Activated CD8-positive, alpha-beta memory T cell treated with anti-CD3 and anti-CD28 coated beads for 1 hour (primary cell): ENCODE measurements at places on chromosomes 1 and 21.

DNA sequence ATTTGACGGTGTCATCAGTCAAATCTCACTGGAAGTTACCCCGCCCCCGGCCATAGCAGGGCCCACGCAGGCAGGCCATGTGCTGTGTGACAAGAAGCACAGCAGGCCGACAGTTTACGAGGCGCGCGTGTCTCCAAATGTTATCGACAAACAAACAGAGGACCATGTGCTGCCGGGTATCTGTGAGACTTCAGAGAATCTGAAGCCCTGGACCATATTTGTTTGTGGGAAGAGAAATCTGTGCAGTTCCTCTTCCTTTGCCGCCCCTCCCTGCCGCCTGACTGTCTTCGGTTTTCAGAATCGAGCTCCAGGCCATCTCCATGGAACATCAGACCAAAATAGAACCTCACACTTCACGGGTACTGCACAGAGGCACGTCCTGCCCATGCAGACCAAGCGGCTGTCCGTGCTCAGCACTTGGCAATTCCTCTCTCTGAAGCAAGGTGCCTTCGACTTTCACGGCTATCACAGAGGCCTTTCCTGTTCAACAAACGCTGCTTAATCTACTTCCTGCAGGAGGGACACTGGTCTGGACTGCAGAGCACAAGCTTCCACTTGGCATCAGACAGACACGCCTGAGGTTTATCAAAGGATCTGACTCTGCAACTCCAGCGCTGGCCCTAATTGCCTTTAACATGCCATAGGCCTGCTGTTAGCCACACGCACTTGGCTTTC, 135.7 kb upstream of the KRTAP19-8 start:
- no peak for DNase-seq

- DNase-seq, result no peak
Observed at GRCh38 chr1:89605692-89606091, 27.2 kb upstream of the LRRC8C start.

GRCh38 chr1:86429835-86430234, 5.9 kb downstream of the CLCA2 start:
- DNase-seq, result no peak

DNA sequence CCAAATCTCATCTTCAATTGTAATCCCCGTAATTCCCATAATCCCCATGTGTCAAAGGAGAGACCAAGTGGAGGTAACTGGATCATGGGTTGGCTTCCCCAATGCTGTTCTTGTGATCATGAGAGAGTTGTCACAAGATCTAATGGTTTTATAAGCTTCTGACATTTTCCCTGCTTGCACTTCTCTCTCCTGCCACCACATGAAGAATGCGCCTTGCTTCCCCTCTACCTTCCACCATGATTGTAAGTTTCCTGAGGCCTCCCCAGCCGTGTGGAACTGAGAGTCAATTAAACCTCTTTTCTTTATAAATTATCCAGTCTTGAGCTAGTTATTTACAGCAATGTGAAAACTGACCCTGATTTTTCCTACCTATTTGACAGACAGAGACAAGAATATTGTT, 162.5 kb upstream of the SYT6 start:
- DNase-seq, result no peak

GRCh38 chr1:35883635-35884101, 659 bp downstream of the AGO1 start:
- no peak for DNase-seq

GRCh38 chr1:54970901-54971300, 9.5 kb upstream of the TMEM61 start:
- DNase-seq, result no peak

DNA sequence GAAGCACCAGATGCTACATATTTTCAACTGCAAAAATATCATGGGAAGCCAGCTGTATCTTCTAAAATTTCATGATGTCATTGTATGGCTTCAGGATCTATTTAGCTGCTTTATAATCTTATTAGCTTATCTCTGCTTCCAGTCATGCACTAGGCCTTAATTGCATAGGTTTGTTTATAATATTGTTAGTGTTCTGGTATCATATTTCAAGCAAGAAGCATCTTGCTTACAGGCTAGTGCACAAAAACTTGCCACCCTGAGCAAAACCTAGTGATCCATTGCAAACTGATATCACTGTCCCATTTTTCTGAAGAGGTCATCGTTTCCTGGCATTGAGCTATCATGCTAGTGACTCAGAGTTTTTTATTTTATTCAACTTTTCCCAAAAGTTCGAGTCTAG, 15.7 kb upstream of the NRIP1 start:
- no peak for DNase-seq

- no peak for DNase-seq
Observed at GRCh38 chr1:229410692-229411433, 23.0 kb downstream of the ACTA1 start.

GRCh38 chr1:118223426-118223825, 38.4 kb upstream of the SPAG17 start:
- DNase-seq, result no peak

GRCh38 chr1:225440380-225441221, 12.8 kb upstream of the LBR start:
- no peak for DNase-seq

GRCh38 chr1:200166411-200166810, 138.9 kb downstream of the NR5A2 start:
- DNase-seq, result no peak

DNA sequence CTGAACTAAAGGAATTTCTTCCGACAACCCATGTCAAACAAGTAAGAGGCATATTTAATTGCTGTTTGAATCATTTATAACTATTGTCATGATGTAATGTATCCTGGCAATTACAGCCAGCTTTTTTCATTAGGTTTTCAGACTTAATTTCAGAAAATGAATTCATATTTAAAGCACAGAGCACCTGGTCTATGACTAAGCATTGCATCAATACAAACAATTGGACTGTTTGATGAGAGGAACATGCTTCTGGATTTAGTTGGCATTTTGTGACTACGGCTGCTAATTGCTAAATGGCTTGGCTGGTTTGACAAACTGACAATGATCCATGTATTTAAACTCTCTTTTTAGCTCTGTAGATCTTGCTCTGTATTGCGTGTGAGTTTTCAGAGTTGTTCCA, 853.4 kb downstream of the NCAM2 start:
- DNase-seq, result no peak

DNA sequence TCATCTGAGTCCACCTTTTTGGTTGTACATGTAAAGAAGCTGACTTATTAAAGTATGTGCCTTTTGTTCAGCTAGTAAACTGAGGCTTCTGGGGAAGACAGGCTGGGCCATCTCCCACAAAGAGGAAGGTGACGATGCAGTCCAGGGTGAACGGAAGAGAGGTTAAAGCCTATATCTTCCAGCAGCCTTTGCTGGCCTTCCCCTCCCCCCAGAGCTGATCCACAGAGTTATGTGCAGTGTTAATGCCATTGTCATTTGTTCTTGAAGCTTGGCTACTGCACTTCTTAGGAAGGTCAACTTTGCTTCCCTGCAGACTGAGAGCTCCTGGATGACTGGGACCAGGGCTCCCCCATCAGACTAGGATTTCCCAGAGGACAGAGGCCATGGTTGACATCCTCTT, 2.2 kb downstream of the SLC30A2 start:
- no peak for DNase-seq

- DNase-seq, result no peak
Observed at GRCh38 chr1:53544728-53545515, 85.7 kb downstream of the DMRTB1 start.

GRCh38 chr1:163824490-163824889, 502.7 kb downstream of the NUF2 start:
- no peak for DNase-seq

GRCh38 chr1:19311503-19311930, 427 bp downstream of the AKR7A2 start:
- no peak for DNase-seq

GRCh38 chr1:67685558-67686266, 711 bp downstream of the GADD45A start:
- no peak for DNase-seq

GRCh38 chr1:23997812-23998211, 17.7 kb upstream of the SRSF10 start:
- DNase-seq, result no peak

GRCh38 chr21:35882791-35883240, 177.5 kb downstream of the SETD4 start:
- no peak for DNase-seq

- DNase-seq, result no peak
Observed at GRCh38 chr1:44036409-44037139, 5.3 kb upstream of the SLC6A9 start.

DNA sequence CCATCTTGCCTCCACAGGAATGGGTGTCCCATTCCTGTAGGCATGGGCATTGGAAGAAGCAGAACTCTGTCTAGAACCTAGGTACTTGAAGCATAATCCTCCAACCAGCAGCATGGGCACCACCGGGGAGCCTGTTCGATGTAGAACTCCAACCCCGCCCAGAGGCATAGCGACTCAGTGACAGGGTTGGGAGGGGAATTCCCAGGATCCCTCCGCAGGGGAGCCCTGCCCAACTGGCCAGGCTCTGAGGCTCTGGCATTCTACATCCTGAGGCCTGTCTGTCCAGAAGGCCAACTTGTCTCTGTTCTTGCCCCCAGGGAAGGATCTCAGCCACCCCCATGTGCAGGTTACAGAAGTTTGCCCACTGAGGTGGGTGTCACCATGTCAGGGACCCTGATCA, 38.2 kb downstream of the CACNA1S start:
- DNase-seq, result no peak

DNA sequence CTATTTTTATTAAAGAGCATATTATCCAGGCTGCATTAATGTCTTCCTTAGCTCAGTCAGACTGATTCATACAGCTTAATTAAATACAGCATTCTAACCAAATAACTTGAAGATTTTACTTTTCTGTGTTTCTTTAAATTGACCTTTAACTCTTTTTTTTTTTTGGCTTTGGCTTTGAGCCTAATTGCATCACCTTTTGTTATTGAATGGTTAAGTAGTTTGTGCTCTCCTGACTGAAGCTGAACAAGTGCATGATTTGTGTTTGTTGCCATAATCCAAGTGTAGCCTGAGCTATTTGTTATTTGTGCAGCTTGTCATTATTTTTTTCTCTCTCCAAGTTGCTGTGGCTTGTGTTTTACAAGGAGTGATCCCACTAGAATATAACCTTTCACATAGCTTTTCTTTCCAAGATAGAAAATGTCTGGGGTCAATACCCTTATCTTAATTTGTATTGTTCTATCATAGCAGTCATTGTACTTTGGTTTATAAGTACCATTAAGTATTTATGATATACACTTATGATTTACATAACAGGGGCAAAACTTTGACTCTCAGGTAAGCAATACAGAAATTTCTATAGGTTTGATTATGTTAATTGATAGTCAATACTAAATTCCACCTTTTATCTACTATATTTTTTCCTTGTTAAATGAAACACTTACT, 31.6 kb downstream of the CDC14A start:
- no peak for DNase-seq

DNA sequence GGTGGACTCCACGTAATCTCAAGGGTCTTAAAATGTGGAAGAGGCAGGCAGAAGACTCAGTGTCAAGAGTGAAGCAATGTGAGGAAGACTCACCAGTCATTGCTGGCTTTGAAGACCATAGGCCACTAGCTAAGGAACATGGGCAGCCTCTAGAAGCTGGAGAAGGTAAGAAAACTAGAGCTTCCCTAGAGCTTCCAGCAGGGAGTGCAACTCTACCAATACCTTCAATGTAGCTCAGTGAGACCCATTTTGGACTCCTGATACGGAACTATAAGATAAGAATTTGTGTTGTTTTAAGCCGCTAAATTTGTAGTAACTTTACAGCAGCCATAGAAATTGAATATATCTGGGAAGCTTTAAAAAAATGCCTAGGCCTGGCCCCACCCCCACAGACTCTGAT, 18.9 kb downstream of the METTL13 start:
- no peak for DNase-seq

GRCh38 chr1:246565751-246566127, 322 bp downstream of the TFB2M start:
- DNase-seq, result no peak

- DNase-seq, result no peak
Observed at GRCh38 chr1:221794079-221794670, 52.3 kb upstream of the DUSP10 start.

- no peak for DNase-seq
Observed at GRCh38 chr1:218620956-218621355, 275.8 kb downstream of the TGFB2 start.

- no peak for DNase-seq
Observed at GRCh38 chr1:56385314-56385713, 194.0 kb downstream of the PLPP3 start.

DNA sequence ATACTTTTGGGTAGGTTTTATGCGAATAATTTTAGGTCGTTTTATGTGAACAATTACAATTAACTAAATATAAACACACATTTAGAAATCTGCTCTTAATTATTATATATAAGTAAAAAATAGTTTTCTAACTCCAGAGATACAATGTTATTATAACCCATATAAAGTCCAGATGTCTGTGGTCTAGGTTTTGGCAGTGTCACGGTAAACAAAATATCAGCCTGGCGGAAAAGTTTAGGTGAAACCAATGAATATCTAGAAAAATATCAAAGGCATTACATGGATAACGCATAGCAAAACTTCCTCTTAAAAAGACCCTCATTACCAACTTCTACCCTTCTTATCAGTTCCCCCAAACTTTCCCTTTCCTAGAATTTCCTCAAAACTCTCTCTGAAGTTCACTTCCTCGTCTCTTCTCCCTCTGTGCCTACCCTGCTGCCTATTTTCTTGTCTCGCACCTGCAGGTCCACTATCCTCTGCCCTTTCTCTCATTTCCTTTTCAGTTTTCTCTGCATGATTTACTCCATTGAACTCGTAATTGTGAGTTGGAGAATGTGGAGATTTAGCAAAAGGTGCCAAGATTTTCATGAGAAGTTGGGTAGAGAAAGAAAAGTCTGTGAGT, 21.8 kb downstream of the VTCN1 start:
- DNase-seq, result no peak

DNA sequence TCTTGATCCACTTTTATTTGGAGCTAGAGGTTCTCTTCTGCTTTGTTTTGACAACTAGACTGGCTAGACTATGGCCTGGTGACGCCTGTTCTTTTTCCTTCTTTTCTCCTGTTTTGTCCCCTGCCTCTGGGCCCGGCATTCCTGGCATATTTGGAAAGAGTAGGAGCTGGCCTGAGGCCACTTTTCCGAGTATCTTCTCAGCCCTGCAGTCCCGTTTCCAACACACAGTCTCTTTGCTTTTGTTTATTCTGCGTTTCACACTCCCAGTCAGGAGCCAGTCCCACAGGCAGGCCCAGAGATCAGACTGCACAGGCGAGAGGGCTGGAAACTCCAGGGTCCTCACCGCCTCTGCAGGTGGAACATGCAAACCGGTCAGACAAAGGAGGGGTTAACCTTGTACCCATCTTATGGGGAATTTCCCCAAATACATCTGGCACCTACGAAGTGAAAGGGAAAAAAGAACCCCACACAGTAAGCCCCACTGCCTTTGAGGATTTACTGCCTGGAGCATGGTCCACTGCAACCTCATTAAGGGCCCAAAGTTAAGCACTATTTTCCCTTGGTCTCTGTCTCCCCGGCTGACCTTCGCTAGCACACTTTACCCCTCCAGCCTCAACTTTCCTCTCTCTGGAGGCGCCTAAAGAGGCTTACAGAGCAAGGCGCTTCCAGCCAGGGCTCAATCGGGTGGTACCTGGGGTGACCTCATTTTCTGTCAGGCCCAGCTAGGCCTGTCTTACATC, 141.1 kb downstream of the TOMM20 start:
- DNase-seq, result no peak

GRCh38 chr1:67134695-67135094, at the start of gene C1orf141:
TSS of gene C1orf141 (minus strand) at chr1:67134970. CDS start at chr1:67127240, 7,730 bp downstream.
- no peak for DNase-seq
